Skin of body (tissue), 3 donors: ENCODE measurements at places on chromosomes 1 and 21. TPM values are rescaled to one million over a fixed set of nuclear protein-coding genes. Genes with fewer than 3 reads are reported as not detected.

TPR gene
- total RNA-seq: 87.7 TPM

FCAMR gene
- total RNA-seq: not detected

FCMR gene
- total RNA-seq: 0.69 TPM

GJA4 gene
- 6.1 TPM for total RNA-seq

DOCK7 gene
- total RNA-seq: 99.1 TPM

KCNT2 gene
- 5.1 TPM for total RNA-seq

CD84 gene
- 3.8 TPM for total RNA-seq

- DNase-seq: no peak
Measured at GRCh38 chr1:30191154-30191702, 532.2 kb downstream of the MATN1 start.

GRCh38 chr1:2425892-2426291 lies 13.5 kb upstream of the PEX10 start:
- DNase-seq: no peak

GRCh38 chr1:182658055-182658454 lies 26.3 kb downstream of the RGS8 start:
- no peak for DNase-seq

DNA sequence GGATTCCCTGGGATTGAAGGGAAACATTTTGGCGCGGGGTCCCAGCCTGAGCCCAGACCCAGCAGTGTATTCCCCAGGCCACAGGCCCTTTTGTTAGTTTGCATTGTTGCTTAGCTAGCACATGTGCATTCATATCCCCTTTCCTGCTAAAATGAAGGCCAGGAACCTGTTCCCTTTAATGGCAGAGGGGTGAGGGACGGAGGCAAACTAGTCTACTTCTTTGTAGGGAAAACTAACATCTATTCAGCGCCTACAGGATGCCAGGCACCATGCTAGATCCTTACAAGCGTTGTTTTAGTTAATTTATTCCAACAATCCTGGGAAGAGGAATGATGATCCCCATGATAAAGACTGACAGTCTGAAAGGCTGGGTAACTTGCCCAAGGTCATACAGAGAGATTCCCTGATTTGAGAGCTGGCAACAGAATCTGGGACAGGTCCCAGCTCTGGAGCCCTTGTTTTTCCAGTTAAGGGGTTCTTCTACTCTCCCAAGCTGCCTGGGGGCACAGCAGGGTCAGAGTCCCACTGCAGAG lies 595 bp upstream of the E2F2 start:
- no peak for DNase-seq

- no peak for DNase-seq
Measured at GRCh38 chr21:41350436-41351155, 11.2 kb upstream of the MX2 start.

DNA sequence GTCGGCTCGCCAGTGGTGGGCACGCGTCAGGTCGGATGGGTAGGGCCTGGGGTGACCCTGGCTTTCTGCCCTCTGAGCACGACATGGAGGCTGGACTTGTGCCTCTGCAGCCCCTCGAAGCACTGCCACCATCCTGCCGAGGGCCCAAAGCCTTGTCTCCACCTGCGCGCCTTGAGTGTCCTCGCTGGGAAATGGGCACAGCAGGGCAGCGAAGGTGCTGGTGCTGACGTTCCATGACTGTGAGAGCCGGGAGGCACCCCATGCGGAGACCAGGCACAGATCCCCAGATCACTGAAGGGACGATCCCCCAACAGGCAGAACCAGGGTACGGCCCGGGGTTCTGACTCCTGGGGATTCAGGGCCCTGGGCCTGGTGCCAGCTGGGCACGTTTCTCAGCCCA lies 60.3 kb downstream of the SIK1 start:
- no peak for DNase-seq

DNA sequence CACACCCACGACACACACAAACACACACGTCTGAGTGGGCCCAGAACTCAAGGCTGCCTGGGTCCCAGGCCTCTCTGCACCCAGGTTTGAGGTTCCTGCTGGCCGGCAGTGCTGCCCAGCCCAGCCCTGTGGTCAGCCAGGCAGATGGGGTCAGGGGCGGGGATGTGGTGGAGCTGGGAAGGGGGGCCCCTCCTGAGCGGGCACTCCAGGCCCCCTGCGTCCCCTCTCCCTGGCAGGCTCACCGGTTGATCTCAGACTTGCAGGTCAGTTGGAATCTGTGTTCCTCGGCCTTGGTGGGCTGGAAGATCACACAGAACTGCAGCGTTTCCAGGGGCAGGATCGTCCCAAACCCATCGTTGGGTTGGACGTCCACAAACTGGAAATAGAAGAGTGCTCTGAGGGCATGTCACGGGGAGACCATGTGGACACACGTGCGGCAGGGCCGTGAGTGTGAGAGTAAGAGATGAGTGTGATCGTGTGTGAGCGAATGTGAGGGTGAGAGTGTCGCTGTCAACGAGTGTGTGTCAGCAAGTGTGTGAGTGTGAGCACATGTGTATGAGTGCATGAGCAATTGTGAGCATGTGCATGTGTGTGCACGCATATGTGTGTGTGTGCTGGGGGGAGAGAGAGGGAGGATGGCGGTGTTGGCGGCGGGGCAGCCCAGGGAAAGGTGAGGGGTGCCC lies 19.7 kb upstream of the TMEM52 start:
- no peak for DNase-seq

GRCh38 chr1:220421508-220421907 lies 106.4 kb upstream of the MARK1 start:
- DNase-seq: peak; percentile 92

- peak; percentile 5 for DNase-seq
Measured at GRCh38 chr1:26363549-26364448, 8.8 kb downstream of the ZNF683 start.

DNA sequence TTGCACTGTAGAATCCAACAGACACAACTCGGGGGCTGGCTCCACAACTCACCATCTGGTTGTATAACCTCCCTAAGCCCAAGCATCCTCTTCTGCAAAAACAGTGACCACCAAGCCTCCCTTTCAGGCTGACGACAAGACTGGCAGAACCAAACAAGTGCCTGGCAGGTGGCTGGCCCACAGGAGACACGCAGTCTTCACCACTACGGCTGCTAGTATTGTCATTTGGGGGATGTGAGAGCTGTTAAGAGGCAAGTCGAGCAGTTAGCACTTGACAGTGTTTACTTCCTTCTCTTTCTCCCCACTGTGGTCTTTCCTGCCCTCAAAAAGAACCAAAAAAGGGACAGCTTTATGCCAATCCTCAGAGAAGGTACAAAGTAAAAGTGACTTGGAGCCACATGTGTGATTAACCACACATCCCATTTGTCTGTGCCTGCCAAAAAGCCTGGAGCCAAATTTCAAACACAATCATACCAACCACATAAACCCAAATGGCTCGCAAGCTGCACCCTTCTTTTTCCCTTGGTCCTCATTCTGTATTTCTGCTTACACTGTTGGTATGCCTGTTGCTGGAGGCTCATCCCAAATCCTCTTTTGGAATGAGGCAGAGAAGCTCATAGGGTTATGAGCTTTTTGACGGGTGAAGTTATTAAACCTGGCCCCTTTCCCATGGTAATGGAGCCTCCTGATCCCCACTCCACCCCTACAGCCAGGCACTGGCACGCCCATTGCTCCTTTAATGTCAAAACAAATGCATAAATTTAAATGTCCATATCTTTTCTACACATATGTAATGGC lies 94.1 kb downstream of the TGFBR3 start:
- no peak for DNase-seq

- DNase-seq: no peak
Measured at GRCh38 chr21:27693376-27693775, 726.5 kb upstream of the ADAMTS5 start.

GRCh38 chr1:27099587-27100334 lies 55.2 kb downstream of the SLC9A1 start:
- DNase-seq: peak; percentile 59

- DNase-seq: no peak
Measured at GRCh38 chr1:148290881-148291280, 138.8 kb upstream of the NBPF11 start.

DNA sequence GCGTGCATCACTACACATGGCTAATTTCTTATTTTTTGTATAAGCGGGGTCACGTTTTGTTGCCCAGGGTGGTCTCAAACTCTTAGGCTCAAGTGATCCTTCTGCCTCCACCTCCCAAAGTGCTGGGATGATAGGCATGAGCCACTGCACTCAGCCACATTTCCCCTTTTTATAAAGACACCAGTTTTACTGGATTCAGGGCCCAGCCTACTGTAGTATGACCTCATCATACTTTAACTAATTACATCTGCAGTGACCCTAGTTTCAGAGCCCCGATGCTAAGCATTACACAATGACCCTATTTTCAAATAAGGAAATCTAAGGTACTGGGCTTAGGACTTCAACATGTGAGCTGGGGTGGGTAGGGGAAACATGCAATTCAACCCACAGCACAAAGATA lies 31.8 kb upstream of the ENAH start:
- no peak for DNase-seq

GRCh38 chr1:55684131-55684650 lies 469.0 kb upstream of the USP24 start:
- no peak for DNase-seq

DNA sequence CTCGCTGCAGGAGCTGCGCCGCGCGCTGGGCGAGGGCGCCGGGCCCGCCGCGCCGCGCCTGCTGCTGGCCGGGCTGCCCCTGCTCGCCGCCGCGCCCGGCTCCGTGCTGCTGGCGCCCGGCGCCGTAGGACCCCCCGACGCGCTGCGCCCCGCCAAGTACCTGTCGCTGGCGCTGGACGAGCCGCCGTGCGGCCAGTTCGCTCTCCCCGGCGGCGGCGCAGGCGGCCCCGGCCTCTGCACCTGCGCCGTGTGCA lies 730 bp downstream of the OLIG1 start:
- DNase-seq: no peak

GRCh38 chr1:83546874-83547273 lies 452.1 kb downstream of the TTLL7 start:
- DNase-seq: peak; percentile 91

- DNase-seq: no peak
Measured at GRCh38 chr1:37006132-37006868, 28.0 kb downstream of the GRIK3 start.

GRCh38 chr1:2204415-2205190 lies 10.0 kb upstream of the FAAP20 start:
- DNase-seq: peak; percentile 91
